ENCODE measurements at places on chromosomes 11 and 22.

DNA sequence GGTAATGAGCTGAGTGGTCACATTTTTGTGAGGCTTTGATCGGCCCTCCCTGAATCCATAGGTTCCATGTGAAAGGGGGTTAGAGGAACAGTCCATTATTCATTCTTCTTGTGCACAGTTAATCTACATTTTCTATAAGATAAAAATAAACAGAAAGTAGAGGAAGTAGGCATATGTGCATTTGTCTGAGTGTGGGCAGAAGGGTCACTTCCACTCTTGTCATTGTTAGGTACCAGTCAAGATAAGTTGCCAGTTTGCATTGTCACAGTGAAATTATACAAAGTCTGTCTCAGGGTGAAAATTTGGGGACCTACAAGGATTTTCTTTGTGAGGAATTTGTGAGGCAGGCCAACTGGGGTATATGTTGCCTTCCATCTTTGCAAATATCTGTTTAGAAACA is 4.6 kb upstream of the APOL4 start:
- DNase-seq = no peak

- DNase-seq = no peak
These were observed 142.0 kb upstream of the NTM start for GRCh38 chr11:131228378-131228777.

DNA sequence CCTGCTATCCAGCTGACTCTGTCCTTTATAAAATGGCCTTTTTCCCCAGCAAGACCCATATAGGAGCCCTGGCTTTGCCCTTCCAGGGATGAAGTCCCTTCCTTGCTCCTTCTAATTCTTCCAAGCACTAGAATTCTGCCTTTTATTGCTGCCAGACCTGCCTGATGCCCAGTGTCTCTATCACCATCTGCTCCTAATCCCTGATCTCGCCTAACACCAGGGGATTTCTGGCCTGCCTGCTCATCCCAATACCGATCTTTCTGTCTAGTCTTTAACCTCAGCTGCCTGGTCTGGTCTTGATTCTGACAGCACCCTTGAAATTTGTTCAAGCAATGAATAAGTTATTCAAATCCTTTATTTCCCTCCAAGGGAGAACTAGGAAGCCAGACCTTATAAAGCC is 150.2 kb downstream of the SPON1 start:
- DNase-seq = no peak

DNA sequence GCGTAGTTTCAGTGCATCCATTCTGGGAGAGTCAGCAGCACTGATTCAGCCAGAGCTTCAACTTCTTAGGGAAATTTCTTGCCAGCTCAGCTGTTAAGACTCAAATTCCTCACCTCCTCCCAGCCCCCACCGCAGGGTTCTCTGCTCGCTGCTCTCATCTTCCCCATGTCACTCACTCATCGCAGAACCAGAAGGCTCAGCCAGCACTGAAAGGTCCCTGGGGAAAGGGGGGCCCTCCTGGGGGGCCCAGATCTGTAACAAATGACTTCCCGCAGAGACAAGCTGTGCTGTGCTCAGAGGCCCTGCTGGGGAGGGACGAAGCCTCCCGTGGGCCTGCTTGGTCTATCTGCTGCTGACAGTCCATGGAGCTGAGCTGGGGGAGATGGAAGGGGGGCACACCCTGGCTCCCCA is 220.6 kb downstream of the NTM start:
- DNase-seq = no peak

- DNase-seq = no peak
These were observed 3.8 kb downstream of the TIMM8B start for GRCh38 chr11:112082729-112083128.

Measured in activated effector memory CD4-positive, alpha-beta T cell treated with anti-CD3 and anti-CD28 coated beads, Interleukin-2, amount 50 U/mL, for 16 hours (primary cell).